Stimulated activated CD4-positive, alpha-beta T cell treated with anti-CD3 and anti-CD28 coated beads, Interleukin-4, amount 100 ng/mL, for 48 hours (primary cell): ENCODE measurements at places on chromosomes 12 and 14.

- DNase-seq = no peak
Measured at GRCh38 chr12:71684081-71684480, 1.8 kb upstream of the TMEM19 start.

DNA sequence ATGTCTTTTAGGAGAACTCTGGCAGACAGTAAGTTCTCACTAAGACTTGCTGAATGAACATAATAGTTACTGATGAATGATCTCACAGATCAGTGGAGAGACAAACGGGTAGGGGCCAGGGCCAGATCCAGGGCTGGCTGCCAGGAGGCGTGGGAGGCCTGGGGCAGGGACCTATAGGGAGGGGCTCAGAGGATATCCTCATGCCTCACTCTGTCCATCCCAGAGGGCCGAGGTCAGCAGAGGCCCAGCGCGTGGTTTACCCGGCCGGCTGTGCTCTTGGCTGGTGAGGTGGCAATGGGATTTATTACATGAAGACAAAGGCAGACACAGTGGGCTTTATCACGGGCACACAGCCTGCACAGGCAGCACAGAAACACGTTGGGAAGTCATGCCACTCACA lies 85.4 kb downstream of the CHGA start:
- no peak for DNase-seq

DNA sequence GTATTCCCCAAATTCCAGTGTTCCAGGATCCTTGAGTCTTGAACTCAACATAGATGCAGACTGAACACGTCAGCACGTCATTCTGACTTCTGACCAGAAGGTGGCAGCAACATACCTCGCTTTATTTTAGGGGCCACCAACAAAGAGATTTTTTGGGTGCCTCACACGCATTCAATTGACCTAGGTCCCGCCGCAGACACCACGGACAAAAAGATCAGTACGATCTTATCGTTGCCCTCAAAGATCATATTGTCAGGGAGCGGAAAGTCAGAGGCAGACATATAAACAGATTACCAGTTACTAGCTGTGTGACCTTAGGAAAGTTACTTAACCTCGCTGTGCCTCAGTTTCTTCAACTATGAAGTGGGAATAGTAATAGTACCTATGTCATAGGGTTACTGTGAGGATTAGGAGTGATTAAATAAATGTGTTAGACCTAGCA lies 6.5 kb upstream of the PRPH start:
- peak; percentile 61 for DNase-seq

DNA sequence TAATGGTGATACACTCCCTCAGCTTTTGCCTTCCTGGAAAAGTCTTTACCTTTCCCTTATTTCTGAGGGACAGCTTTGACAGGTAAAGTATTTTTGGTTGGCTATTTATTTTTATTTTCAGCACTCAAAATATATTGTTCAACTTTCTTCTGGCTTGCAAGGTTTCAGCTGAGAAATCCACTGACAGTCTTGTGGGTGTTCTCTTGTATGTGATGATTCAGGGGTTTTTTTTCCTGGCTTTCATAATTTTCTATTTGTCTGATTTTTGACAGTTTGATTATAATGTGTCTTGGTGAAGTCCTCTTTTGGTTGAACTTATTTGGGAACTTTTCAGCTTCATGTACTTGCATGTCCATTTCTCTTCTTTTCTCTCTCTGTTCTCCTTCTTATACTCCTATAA lies 73.7 kb upstream of the OTOGL start:
- DNase-seq = no peak

DNA sequence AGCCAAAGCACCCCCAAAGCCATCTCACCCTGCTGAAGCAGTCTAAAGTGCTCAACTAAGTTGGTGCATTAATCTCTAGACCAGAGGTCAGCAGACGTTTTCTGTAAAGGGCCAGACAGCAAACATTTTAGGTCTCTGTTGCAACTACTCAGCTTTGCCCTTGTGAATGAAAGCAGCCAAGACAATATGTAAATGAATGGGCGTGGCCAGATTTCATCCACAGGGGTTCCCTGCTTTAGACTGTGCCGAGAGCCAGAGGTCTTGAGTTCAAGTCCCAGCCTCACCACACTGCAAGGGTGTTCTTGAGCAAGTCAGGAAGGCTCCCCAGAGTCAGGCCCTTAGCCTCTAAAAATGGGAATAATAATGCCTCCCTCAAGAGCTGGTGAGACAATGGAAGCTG lies 166.2 kb downstream of the CHST11 start:
- no peak for DNase-seq

- DNase-seq = no peak
Measured at GRCh38 chr12:66902020-66902419, 223.1 kb upstream of the GRIP1 start.

DNA sequence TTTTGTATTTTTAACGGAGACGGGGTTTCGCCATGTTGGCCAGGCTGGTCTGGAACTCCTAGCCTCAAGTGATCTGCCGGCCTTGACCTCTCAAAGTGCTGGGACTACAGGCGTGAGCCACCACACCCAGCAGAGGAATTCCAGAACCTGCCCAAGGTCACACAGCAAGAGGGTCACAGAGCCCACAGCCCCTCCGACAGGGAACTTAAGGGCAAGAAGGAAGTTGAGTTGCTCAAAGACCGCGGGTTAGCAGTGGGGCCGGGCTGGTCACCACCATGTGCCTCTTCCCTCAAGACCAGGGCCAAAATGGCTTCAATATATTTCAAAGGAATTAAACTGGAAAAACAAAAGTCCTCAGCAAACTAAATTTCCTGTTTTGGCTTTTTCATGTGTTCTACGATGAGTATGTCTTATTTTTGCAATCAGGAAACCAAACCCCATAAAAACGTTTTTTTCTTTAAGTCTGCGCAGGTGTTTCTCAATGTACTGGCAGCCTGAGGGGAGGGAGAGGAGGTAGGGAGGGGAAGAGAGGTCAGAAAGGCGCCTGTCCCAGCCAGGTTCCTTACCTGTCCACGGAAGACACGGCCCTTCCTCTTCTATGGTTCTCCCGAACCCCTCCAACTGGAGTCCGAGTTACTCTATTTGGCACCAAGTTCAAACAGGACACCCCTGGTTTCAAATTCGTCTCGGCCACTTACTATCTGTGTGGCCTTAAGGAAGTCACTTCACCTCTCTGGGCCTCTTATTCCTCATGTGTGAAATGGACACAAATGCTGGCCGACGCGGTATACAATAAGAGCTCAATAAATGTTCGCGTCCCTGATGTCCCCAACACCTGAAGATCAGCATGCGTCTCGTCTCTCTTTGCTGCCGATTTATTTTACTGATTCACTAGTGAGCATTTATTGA lies 778 bp downstream of the SLC8B1 start:
- no peak for DNase-seq

GRCh38 chr14:90381999-90382451 lies 14.8 kb upstream of the CALM1 start:
- DNase-seq = no peak

DNA sequence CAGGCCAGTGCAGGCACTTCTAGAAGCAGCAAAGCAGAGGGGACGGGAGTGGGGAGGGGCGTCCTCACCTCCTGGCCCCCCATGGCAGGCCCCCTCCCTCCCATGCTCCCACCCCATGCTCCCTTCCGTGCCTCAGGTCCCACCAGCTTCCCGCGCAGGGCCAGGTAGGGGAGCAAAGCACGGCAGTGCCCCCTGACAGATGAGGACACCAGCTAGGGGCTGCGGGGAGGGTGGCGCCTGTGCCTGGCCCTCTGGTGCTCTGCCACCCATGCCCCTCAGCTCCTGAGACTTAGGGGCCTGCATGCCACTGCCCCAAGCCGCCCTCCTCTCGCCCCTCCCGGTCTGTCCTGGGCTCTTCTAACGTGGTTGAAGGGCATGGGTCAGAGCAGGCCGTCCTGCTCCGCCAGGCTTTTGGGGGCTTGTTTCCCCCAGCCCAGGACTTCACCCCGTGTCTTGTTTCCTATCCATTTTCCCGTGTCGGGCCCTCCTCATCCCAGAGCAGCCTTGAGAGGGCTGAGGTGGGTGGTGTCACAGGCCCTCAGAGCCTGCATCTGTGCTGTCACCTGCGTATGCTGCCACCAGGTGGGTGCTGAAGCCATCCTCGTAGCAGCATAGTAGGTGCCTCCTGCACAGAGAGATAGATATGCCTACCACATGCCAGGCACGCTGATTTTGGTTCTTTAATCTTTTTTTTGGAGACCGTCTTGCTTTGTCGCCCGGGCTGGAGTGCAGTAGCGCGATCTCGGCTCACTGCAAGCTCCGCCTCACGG lies 10.2 kb downstream of the TRMT61A start:
- DNase-seq = no peak

DNA sequence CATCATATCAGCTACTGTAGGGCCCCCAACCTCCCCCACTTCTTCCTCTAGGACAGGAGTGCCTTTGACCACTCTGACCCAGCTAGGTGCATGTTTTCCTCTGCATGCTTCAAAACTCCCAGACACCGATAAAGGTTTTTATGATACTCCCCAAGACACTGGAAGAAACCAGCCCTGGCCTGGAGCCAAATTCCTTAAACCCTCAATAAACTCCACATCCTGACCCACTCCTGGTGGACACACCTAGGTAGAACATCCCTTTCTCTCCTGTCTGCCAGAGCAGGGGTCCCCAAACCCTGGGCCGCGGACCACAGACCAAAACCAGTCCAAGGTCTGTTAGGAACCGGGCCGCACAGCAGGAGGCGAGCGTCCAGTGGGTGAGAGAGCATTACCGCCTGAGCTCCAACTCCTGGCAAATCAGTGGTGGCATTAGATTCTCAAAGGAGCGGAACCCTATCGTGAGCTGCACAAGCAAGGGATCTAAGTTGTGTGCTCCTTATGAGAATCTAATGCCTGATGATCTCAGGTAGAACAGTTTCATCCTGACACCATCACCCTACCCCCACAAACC lies 49.6 kb downstream of the NT5DC3 start:
- no peak for DNase-seq

- DNase-seq = peak; percentile 20
Measured at GRCh38 chr14:64388533-64389285, 556 bp downstream of the MTHFD1 start.

DNA sequence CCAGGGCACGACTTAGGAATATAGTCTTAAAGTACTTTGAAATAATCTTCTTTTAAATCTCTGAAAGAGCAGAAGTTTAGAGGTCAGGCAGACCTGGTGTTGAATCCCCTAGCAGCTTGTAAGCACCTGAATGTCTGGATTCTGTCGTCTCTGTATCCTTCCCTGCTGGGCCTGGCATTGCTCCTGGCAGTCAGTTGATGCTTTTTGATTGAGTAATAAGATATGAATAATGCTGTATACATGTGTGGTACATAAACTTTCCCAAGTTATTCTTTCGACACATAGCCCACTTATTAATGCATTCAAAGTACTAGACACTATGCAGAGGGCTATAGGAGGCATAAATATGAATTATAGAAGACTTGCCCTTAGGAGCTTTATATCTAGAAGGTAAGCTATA lies 31.4 kb downstream of the EVL start:
- DNase-seq = no peak

- no peak for DNase-seq
Measured at GRCh38 chr12:107330831-107331431, 237.6 kb upstream of the CRY1 start.

- DNase-seq = no peak
Measured at GRCh38 chr14:69055125-69055524, 76.0 kb upstream of the ACTN1 start.

DNA sequence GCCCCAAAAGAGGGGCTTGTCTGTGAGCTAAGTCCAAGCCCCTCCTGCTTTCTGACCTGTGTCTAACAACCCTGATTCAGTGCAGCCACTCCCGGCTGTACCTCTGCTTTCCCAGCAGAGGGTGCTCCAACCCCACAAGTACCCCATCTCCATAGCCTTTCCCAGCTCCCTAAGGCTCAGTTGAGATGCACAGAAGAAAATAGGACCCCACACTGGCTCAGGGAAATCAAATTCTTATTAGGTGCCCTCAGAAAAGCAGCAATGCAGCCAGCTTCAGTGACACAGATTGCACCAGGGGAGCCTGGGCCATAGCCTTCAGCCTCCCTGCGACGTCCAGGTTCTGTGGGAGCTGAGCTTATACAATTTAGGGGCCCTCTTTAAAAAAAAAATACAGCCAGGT lies 49.9 kb downstream of the LRRC74A start:
- peak; percentile 28 for DNase-seq

- no peak for DNase-seq
Measured at GRCh38 chr14:67199016-67199415, 9.8 kb downstream of the GARIN2 start.

GRCh38 chr12:90062799-90063198 lies 354.2 kb upstream of the ATP2B1 start:
- DNase-seq = no peak

DNA sequence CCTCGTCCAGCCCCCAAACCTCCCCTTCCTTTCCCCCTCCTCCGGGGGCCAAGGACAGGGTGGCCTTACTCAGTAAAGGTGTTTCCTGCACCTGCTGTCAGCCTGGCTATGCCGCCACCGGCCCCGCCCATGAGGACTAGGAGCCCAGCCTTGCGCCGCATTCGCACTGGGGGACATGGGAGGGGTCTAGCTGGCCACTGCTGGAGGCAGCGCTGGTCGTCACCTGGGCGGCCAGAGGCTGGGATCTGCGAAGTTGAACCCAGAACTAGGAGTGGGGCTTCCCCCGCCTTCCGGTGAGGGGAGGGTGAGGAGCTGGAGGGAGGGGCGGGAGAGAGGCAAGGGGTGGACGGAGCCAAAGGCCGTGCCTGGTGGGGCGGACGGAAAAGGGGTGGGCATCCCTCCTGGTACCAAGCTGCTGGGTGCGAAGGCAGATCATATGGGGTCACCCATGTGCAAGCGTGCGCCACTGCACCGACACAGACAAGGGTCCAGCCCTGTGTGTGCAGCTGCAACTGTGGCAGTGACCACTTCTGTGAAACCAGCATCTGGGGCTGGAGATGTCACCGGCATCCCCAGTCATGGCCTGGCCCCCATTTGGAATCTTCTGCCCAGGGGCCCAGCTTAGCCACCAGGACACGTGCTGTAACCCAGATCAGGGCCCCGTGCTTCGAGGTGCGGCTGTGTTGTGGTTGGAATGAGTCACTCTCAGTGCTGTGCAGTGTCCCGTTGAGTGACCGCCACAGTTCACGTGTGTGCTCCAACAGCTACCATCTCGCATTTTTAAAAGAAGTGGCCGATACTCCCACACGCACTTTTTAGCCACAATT lies 8.5 kb downstream of the AMN start:
- DNase-seq = no peak

DNA sequence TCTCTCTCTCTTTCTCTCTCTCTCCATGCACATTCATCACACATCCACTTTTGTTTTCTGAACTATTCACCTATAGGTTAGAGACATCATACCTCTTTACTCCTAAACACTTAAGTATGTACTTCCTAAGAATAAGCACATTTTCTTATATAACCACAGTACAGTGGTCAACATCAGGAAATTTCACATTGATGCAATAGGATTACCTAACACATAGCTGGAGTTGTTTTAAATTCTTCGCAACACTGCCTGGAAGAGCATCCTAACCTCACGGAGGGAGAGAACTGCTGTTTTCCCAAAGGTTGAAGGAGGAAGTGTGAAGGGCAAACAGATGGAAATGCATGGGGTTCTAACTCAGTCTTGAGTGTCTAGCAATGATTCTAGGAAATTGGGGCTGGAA lies 159.2 kb downstream of the SYT1 start:
- DNase-seq = no peak

- DNase-seq = no peak
Measured at GRCh38 chr12:1629338-1630132, 504 bp downstream of the WNT5B start.

- DNase-seq = no peak
Measured at GRCh38 chr12:5213990-5214389, 170.3 kb downstream of the KCNA5 start.

GRCh38 chr14:22822571-22823098 lies 7.1 kb upstream of the MRPL52 start:
- DNase-seq = peak; percentile 60

- DNase-seq = no peak
Measured at GRCh38 chr12:56461235-56462159, 6.9 kb upstream of the SPRYD4 start.
